ENCODE measurements at places on chromosomes 7 and 10.
A peak's percentile ranks its signal among the peaks of the same experiment; 100 is the strongest.

GRCh38 chr7:138481447-138482380 is 21.7 kb downstream of the TRIM24 start:
- DNase-seq: no peak

DNA sequence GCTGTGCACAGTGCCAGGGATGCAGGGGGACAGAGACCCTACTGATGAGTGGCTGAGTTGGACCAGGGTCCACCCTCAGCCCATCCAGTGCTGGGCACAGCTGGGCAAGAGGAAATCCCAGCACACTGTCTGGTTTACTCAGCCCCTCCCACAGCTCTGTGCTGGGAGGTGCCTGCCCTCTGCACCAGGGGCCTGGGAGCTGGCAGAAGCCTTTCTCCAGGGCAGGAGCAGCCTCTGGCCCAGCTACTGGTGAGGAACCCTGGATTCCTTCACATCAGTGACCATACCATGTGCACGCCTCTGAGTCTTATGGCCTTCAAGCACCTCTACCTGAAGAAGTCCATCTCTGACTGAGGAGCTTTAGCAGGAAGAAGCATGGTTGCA is 25.9 kb upstream of the C10orf71 start:
- DNase-seq: no peak

DNA sequence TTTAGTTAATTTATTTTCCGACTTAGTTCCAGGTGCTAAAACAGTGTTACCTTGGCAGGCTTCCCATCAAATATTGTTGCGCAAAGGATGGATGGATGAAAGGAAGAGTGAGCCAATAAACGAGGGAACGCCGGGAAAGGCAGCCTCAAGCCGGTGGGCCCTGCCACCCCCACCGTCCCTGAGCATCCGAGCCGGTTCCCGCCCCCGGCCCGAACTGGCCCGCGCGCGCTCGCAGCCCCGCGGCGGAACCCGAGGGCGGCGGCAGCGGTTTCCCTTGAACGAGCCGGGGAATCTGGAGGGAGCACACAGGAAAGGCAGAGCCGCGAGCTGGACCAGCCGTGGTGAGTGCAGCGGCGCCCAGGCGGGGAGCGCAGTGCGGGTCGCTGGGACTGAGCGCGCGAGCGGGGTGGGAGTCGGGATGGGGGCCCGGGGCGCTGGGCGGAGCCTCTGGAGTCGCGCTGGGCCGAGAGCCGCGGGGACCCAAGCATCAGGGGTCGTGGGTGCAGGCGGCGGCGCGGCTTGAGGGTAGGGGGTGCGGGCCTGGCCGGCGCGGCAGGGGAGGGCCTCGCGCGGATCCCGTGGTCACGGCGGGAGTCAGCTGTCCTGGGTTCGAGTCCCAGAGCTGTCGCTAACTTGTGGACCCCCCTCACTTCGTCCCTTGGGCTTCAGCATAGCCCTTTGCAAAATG is at the start of gene AGK:
Gene AGK (plus strand): TSS at position 317 of the 688 bp plus-strand sequence. CDS start 4,057 bp downstream, outside the sequence.
- DNase-seq: peak; percentile 70

- no peak for DNase-seq
Observed at GRCh38 chr7:157601530-157601929, 264.7 kb downstream of the DNAJB6 start.

DNA sequence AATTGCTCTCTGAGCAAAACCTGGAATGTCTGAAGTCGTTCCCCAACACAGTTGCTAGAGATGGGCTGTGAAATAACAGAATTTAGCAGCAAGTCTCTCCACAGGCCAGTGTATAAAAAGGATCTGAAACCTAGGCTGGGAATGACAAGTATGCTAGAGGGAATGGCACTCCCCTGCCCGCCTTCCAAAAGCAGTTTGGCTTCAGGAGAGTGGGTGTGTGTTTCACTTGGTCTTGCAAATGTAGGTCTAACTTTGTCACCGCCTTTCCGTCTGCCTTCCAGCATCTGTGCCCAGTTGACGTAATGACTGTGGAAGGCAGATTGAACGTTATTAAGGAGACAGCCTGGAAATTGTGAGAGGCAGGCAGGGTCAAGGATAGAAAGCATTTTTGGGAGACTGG is 18.0 kb upstream of the MTURN start:
- no peak for DNase-seq

- no peak for DNase-seq
Observed at GRCh38 chr10:74766501-74766900, 59.9 kb upstream of the KAT6B start.

GRCh38 chr7:90613088-90613498 is 17.0 kb downstream of the CDK14 start:
- no peak for DNase-seq

- DNase-seq: no peak
Observed at GRCh38 chr7:54330216-54330800, 211.9 kb upstream of the VSTM2A start.

DNA sequence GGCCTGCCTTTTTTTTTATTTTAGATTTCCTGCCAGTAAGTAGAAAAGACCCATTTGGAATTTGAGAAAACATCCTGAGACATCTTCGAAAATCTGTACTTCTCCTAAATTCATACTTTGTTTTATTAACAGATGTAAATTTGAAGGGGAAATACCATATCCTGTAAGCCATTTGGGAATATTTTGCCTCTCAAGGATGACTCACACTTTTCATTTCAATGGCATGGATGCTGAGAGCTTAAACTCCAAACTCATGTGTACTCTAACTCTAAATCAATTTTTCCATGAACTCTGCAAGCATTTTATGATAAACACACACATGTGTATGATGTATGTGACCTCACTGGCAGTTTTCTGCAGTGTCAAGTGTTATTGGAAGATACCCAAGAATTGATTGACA is 89.0 kb downstream of the SEMA3A start:
- DNase-seq: no peak

DNA sequence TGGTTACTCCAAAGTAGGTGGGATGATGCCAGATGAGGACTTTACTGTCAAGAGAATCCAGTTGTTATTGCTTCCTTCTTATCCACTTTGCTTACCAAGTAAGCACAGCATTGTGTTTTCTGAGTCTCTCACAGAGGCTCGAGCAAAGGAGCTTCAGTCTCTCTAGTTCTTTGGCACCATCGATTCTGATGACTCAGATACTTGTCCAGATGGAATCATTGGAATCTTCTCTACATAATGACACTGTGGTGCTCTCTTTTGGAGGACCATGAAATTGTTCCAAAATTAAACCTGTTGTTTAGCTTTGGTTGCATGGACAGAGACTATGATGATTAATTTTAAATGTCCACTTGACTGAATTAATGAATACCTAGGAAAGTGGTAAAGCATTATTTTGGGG is 132.6 kb downstream of the NXPH1 start:
- DNase-seq: no peak

GRCh38 chr7:27462575-27463270 is 200.0 kb downstream of the HIBADH start:
- DNase-seq: no peak

GRCh38 chr10:8967061-8967460 is 912.6 kb downstream of the GATA3 start:
- DNase-seq: no peak

DNA sequence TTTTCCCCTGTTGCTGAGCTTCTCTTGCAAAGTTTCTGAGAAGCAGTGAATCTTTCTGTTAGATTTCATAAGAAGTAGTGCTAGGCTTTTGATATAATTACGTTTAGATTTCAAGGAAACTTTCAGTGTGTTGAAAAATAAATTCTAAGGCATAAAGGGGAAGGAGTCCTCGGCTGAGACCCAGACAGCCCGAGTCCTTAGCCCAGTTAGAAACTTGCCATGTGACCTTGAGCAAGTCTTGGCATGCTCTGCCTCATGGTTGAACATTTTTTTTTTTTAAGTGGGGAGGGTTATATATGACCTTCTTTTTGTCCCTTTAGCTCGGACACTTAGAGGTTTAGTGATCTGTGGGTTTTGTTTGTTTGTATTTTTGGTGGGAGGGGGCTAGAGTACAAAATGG is 117.5 kb downstream of the TCF7L2 start:
- DNase-seq: no peak

DNA sequence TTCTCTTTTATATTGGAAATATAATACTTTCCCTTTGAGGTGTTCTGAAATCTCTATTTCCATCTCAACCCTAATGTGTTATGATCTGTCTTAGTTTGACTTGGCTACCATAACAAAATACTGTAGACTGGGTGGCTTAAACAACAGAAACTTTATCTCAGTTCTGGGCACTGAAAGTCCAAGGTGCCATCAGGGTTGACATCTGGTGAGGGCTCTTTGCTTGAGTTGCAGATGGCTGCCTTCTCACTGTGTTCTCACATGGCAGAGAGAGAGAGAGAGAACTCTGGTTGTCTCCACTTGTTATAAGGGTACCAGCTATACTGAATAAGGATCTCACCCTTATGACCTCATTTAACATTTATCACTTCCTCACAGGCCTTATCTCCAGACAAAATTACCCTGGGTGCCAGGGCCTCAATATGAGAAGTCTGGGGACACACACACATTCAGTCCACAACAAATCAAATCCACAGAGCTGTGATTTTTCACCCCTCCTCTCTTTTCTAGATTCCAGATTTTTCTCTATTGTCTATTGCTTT is 104.5 kb downstream of the SRI start:
- DNase-seq: no peak

DNA sequence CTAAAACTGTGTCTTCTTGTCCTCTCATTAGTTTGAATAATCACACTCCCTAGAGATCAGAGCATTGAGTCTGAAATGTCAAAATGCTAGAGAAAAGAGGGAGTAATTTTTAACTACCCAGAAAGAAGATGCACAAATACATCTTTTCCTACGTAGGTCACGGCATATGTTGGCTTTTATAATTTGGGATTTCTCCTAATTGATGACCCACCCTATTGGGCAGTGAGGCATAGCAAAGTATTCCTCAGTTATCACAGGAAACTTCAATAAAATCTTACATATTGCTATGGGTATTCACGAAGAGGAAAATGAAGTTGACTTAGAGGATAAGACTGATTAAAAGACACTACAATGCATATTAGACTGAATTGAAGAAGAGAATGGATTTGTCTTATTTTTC is 25.4 kb downstream of the ARMC10 start:
- DNase-seq: no peak

GRCh38 chr7:51324206-51324898 is 7.7 kb upstream of the COBL start:
- no peak for DNase-seq

DNA sequence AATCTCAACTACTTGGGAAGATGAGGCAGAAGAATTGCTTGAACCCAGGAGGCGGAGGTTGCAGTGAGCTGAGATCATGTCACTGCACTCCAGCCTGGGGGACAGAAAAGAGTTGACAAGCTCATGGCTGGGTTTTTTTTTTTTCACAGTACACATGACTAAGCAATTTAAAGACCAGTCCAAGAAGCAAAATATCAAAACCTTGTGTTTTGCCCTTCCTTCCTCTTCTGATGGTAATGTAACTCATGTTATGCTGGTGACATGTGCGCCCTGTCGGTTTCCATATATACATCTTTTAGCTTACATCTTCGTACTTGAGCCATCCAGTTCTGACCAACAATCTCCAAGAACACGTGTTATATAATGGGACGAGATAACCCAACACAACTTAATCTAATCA is 237.7 kb upstream of the PLXDC2 start:
- DNase-seq: no peak
